Neural progenitor cell (in vitro differentiated cells): ENCODE measurements at places on chromosomes 16 and 17.

DNA sequence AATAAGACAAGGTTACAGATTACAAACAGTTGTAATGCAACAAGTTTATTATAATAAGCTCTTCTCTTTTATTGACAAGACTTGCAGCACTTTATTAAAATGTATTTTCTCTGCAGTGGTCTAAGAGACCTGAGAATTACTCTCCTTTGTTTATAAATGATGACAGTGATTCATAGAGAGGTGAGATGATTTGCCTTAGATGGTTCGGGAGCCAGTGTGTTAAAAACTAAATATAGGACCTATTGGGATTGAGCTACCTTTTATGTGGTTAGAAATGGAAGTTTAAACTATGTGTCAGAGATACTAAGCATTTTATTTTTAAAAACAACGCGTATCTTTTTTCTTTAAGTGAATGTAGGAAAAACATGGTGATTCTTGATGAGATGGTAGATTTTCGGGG lies 2.9 kb upstream of the KRTAP3-3 start:
- no peak overlapping the region for H3K27ac ChIP-seq
- DNase-seq: no peak
- no peaks in the 10 kb centered on the region for H3K36me3 ChIP-seq
- no peaks in the 10 kb centered on the region for H3K4me1 ChIP-seq
- no peaks in the 10 kb centered on the region for H3K27me3 ChIP-seq
- H3K4me3 ChIP-seq: no peak overlapping the region

GRCh38 chr17:6711081-6711674 lies 2.0 kb downstream of the SLC13A5 start:
- H3K4me3 ChIP-seq: no peak overlapping the region
- peaks cover 39% of the 10 kb centered on the region for H3K27me3 ChIP-seq
- no peak overlapping the region for H3K27ac ChIP-seq
- H3K4me1 ChIP-seq: peaks cover 5% of the 10 kb centered on the region

- H3K4me3 ChIP-seq: no peak overlapping the region
- DNase-seq: peak; percentile 58
- peaks cover 33% of the 10 kb centered on the region for H3K36me3 ChIP-seq
- no peaks in the 10 kb centered on the region for H3K27me3 ChIP-seq
- no peak overlapping the region for H3K27ac ChIP-seq
- no peaks in the 10 kb centered on the region for H3K4me1 ChIP-seq
Measured at GRCh38 chr17:69523244-69523861, 108.9 kb downstream of the MAP2K6 start.

GRCh38 chr17:67474081-67474661 lies 97.1 kb downstream of the PITPNC1 start:
- peaks cover 23% of the 10 kb centered on the region for H3K4me1 ChIP-seq
- no peaks in the 10 kb centered on the region for H3K36me3 ChIP-seq
- H3K4me3 ChIP-seq: no peak overlapping the region
- H3K27me3 ChIP-seq: no peaks in the 10 kb centered on the region
- DNase-seq: peak; percentile 26

DNA sequence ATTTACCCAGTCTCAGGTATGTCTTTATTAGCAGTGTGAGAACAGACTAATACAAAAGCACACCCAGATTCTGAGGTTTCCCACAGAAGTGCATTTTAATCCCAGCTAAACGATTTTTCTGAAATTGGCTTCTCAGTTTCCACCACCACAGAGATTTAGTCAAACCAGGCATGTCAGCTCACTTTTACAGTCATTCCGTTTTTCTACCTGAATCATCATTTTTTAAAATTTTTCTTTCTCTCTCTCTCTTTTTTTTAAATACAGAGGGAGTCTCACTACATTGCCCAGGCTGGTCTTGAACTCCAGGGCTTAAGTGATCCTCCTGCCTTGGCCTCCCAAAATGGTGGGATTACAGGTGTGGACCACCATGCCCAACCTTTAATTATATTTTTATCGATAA lies 389.1 kb downstream of the HAPSTR1 start:
- no peak overlapping the region for H3K27ac ChIP-seq
- no peak for DNase-seq
- H3K27me3 ChIP-seq: no peaks in the 10 kb centered on the region
- H3K4me1 ChIP-seq: no peaks in the 10 kb centered on the region
- H3K4me3 ChIP-seq: no peak overlapping the region
- no peaks in the 10 kb centered on the region for H3K36me3 ChIP-seq

GRCh38 chr16:50068550-50068949 lies 2.8 kb downstream of the HEATR3 start:
- H3K36me3 ChIP-seq: no peaks in the 10 kb centered on the region
- no peak overlapping the region for H3K4me3 ChIP-seq
- H3K27ac ChIP-seq: no peak overlapping the region
- H3K4me1 ChIP-seq: peaks cover 16% of the 10 kb centered on the region

- no peak overlapping the region for H3K4me3 ChIP-seq
- H3K27ac ChIP-seq: no peak overlapping the region
- no peaks in the 10 kb centered on the region for H3K36me3 ChIP-seq
- no peak for DNase-seq
Measured at GRCh38 chr16:60304720-60305119, 1570.6 kb upstream of the GOT2 start.

DNA sequence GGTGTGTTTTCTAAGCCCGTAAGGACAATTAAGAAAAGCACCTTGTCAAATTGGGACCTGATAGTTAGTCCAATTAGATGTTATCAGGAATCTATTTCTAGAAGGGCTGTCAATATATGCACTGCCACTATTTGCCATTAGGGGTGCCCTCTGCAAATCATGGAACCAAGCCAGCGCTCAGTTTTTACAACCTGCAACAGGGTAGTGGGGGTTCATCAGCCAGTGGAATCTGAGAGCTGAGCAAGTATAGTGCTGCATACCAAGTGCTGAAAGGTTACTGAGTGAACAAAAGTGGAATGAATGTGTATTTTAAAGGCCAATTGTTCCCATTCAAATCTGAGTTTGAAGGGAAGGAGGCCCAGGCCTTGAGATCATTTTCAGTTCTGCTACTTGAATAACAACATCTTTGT lies 10.4 kb downstream of the PRR11 start:
- H3K27me3 ChIP-seq: no peaks in the 10 kb centered on the region
- H3K4me3 ChIP-seq: peak overlapping the region; percentile 3
- peaks cover 9% of the 10 kb centered on the region for H3K36me3 ChIP-seq
- H3K4me1 ChIP-seq: peaks cover 20% of the 10 kb centered on the region
- H3K27ac ChIP-seq: peak overlapping the region; percentile 93

DNA sequence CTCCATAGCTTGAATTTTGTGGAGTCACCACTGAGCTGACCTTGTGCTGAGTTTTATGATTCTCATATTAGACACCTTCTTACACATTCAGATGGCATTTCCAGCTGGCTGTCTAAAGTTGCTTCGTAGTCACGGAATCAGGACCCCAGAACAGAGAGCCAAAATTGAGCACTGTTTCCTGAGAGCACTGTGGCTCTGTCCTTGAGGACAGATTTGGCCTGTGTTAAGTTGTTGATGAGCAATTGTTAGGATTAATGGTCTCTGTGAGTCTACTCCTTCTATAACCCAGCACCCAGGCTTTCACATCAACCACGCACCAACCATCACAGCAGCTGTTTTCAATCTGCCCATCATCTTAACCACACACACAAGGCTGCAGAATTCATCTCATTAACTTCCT lies 277.5 kb upstream of the HSBP1 start:
- no peak overlapping the region for H3K27ac ChIP-seq
- H3K27me3 ChIP-seq: no peaks in the 10 kb centered on the region
- H3K4me1 ChIP-seq: no peaks in the 10 kb centered on the region
- H3K4me3 ChIP-seq: no peak overlapping the region
- no peak for DNase-seq
- H3K36me3 ChIP-seq: no peaks in the 10 kb centered on the region

GRCh38 chr16:11078812-11079459 lies 134.6 kb downstream of the CLEC16A start:
- H3K4me1 ChIP-seq: peaks cover 6% of the 10 kb centered on the region
- H3K27me3 ChIP-seq: no peaks in the 10 kb centered on the region
- no peak overlapping the region for H3K27ac ChIP-seq
- no peak for DNase-seq
- H3K36me3 ChIP-seq: no peaks in the 10 kb centered on the region
- no peak overlapping the region for H3K4me3 ChIP-seq

GRCh38 chr16:59339871-59340270 lies 605.8 kb upstream of the GOT2 start:
- no peaks in the 10 kb centered on the region for H3K36me3 ChIP-seq
- no peak overlapping the region for H3K27ac ChIP-seq
- DNase-seq: no peak

DNA sequence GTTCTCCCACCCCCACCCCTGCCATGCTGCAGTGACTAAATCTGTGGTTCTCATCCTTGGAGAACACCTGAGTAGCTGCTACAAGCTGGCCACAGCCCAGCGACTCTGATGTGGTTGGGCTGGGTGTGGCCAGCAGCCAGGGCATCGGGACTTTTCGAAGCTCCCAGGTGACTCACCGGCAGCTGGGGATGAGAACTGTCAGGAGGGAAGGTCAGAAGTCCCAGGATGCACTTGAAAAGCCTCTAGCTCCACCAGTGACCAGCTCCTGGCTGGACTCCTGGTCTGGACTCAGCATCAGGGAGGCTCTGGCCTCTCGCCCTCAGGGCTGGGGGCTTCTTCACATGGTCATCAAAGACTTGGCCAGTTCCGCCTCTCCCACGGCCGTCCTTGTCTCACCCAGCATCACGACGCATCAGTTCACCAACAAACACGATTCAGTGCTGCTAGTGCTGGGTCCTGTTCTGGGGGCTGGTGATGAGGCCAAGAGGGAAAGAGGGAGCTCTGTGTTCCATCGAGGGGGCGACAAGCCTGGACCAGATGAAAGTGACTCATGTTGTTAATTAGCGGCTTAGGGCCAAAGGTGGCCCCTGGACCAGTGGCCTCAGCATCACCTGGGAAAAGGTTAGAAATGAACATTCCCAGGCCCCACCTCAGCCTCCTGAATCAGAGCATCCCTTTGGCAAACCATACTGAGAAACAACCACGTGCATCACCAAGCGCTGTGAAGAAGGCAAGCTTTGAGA lies 3.9 kb upstream of the C17orf99 start:
- H3K4me1 ChIP-seq: no peaks in the 10 kb centered on the region
- no peak for DNase-seq
- no peaks in the 10 kb centered on the region for H3K36me3 ChIP-seq
- H3K27me3 ChIP-seq: peaks cover 13% of the 10 kb centered on the region

DNA sequence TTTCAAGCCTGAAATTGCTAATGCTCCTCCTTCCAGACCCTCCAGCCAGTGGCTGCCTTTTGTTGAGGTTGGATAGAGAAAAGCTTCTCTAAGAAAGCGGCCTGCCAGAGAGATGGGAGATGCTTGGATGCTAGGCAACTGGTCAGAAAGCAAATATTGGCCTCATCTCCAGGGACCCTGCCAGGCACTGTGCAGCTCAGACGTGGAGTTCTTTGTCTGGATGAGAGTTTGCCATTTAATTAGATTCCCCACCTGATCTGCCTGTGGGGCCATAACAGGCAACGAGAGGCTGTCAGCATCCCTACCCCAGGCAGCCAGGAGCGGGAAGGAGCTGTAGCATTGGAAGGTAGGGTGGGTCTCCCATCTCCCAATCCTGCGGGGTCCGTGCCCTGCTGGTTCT lies 52.7 kb downstream of the ASIC2 start:
- H3K4me3 ChIP-seq: no peak overlapping the region
- peaks cover 9% of the 10 kb centered on the region for H3K4me1 ChIP-seq
- no peak overlapping the region for H3K27ac ChIP-seq
- H3K27me3 ChIP-seq: no peaks in the 10 kb centered on the region

GRCh38 chr16:5056352-5056751 lies 9.4 kb downstream of the C16orf89 start:
- H3K27ac ChIP-seq: no peak overlapping the region
- H3K4me3 ChIP-seq: no peak overlapping the region
- no peaks in the 10 kb centered on the region for H3K27me3 ChIP-seq
- peaks cover 18% of the 10 kb centered on the region for H3K4me1 ChIP-seq
- DNase-seq: peak; percentile 80
- no peaks in the 10 kb centered on the region for H3K36me3 ChIP-seq

DNA sequence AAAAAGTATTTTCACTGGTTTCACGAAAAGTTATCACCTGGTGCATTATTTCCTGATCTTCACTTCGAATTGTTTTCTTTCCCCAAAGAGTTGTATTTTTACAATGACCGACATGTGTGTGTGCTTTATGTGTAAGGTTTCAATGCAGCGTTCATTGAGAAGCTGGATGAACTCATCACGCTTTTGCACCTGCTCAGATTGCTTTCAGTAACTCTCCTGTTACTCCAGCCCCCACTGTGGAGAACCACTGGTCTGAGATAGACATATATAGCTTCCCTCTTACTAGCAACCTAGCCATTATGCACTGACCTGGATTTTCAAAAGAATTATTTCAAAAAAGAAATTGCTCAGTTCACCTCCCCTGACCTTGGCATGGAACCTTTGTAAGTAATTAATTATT lies 178.3 kb upstream of the CHMP6 start:
- H3K36me3 ChIP-seq: no peaks in the 10 kb centered on the region
- no peak overlapping the region for H3K4me3 ChIP-seq
- no peak for DNase-seq
- H3K27ac ChIP-seq: no peak overlapping the region

DNA sequence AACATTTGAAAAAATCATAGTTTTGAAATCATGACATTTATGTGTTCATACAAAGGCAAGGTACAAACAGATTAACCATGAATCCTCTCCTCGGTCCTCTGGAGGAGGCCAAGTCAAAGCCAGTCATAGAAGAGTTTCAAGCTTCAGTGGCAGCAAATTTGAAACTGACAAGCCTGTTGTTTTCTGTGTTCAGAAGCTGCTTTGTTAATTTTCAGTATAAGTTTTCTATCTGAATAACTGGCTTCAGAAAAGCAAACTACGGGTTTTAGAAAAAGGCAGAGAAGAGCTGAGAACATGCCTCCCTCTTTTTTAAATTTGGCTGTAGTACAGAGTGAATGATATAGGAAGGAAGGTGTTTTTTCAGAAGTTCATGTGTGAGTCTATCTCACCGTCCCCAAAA lies 79.6 kb upstream of the CLEC18B start:
- no peaks in the 10 kb centered on the region for H3K4me1 ChIP-seq
- H3K36me3 ChIP-seq: no peaks in the 10 kb centered on the region
- no peaks in the 10 kb centered on the region for H3K27me3 ChIP-seq
- no peak overlapping the region for H3K27ac ChIP-seq
- no peak for DNase-seq

- H3K4me1 ChIP-seq: no peaks in the 10 kb centered on the region
- no peak overlapping the region for H3K27ac ChIP-seq
- H3K36me3 ChIP-seq: no peaks in the 10 kb centered on the region
- no peaks in the 10 kb centered on the region for H3K27me3 ChIP-seq
Measured at GRCh38 chr16:89303617-89304016, 86.1 kb downstream of the ZNF778 start.

DNA sequence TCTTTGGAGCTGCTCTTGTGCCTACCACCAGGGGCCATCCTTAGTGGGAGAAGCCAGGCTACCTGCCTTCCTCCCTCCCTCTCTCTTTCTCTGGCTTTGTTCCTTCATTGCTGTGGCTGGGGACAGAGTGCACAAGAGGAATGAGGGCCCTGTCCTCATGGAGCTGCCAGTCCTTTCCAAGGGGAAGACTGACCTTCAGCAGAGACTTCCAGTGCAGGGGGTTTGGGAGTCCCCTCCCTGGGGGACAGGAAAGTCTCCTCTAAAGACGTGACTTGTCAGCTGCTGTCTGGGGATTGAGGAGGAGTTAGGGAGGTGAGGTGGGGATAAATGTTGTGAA lies 108.1 kb downstream of the CMIP start:
- no peaks in the 10 kb centered on the region for H3K36me3 ChIP-seq
- H3K27me3 ChIP-seq: no peaks in the 10 kb centered on the region
- DNase-seq: no peak
- peaks cover 9% of the 10 kb centered on the region for H3K4me1 ChIP-seq
- no peak overlapping the region for H3K27ac ChIP-seq
